ENCODE measurements at places on chromosomes 3 and 15.

DNA sequence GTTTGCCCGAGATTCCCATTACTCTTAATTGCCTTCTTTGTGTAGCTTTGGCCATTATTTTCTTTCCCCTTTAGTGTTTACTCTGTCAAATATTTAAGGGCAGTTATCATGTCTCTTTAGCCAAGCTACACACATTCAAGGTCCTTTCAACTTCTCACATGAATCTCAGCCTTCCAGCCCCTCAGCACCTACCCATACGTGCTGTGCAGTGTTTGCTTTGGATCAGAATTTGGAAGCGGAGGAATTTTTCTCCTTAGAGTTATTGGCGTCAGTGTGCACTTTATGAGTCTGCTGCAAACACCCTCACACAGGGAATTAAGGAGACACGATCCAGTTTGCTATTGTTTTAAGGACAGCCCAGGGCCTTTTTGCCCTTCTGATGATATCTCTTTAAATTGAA lies 231.6 kb downstream of the CACNA2D3 start:
- no peak for DNase-seq
- H3K36me3 ChIP-seq, result no peaks in the 10 kb centered on the region
- no peak overlapping the region for H3K4me3 ChIP-seq

- no peak overlapping the region for H3K27ac ChIP-seq
- no peak overlapping the region for H3K4me3 ChIP-seq
- H3K27me3 ChIP-seq, result peaks cover 18% of the 10 kb centered on the region
- H3K4me1 ChIP-seq, result no peaks in the 10 kb centered on the region
- H3K36me3 ChIP-seq, result no peaks in the 10 kb centered on the region
These were observed 10.5 kb upstream of the BUB1B start for GRCh38 chr15:40150163-40150925.

DNA sequence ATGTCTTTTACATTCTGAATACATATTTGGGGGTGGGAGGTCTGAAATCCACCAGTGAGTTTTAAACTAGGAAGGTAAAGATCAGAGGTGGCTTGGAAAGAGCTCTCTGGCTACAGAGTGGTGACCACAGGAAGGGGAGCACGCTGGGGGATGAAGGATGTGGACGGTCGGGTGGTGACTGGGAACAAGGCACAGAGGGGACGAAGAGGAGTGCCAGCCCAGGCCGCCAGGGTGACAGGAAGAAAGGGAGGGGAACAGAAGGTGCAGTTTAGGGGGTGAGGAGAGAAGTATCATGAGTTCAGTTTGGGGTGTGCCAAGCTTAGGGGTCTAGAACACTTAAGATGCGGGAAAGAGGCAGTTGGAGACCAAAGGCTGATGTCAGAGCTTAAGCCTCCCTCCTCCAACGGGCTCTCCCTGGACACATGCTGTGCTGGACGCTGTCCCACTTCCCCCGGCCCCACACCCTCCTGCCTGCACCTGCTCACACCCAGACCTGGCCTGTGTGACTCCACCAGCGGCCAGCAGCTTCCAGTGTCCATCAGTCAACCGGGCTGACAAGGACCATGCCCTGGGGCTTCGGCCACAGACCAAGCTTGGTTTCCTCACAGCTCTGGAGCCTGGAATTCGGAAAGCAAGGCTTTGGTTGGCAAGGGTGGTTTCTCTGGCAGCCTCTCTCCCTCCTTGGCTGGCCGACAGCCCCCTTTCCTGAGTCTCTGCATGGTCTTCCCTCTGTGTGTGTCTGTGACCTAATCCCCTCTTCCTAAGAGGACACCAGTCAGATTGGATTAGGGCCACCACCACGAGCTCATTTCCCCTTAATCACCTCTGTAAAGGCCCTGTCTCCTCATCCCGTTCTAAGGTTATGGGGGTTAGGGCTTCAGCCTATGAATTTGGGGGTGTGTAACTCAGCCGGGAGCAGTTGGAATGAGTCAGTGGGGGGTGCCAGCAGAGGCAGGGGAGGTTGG lies 120.4 kb upstream of the IQSEC1 start:
- H3K36me3 ChIP-seq, result peaks cover 4% of the 10 kb centered on the region
- no peak for DNase-seq
- peaks cover 59% of the 10 kb centered on the region for H3K4me1 ChIP-seq
- peak overlapping the region; percentile 16 for H3K27ac ChIP-seq
- no peak overlapping the region for H3K4me3 ChIP-seq
- peaks cover 8% of the 10 kb centered on the region for H3K27me3 ChIP-seq

- no peaks in the 10 kb centered on the region for H3K4me1 ChIP-seq
- H3K27me3 ChIP-seq, result no peaks in the 10 kb centered on the region
These were observed 52.9 kb downstream of the PGBD4 start for GRCh38 chr15:34154725-34155204.

DNA sequence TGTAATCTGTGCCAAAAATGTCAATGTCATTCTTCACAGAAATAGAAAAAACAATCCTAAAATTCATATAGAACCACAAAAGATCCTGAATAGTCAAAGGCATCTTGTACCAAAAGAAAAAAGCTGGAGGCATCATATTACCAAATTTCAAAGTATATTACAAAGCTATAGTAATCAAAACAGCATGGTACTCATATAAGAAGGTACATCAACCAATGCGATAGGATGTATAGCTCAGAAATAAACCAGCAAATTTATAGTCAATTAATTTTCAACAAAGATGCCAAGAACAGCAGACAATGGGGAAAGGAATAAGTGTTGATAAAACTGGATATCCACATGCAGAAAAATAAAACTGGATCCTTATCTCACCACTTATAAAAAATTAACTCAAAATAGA lies 150.5 kb upstream of the PRICKLE2 start:
- H3K4me3 ChIP-seq, result no peak overlapping the region
- H3K36me3 ChIP-seq, result no peaks in the 10 kb centered on the region
- no peaks in the 10 kb centered on the region for H3K4me1 ChIP-seq
- no peaks in the 10 kb centered on the region for H3K27me3 ChIP-seq
- DNase-seq, result no peak

DNA sequence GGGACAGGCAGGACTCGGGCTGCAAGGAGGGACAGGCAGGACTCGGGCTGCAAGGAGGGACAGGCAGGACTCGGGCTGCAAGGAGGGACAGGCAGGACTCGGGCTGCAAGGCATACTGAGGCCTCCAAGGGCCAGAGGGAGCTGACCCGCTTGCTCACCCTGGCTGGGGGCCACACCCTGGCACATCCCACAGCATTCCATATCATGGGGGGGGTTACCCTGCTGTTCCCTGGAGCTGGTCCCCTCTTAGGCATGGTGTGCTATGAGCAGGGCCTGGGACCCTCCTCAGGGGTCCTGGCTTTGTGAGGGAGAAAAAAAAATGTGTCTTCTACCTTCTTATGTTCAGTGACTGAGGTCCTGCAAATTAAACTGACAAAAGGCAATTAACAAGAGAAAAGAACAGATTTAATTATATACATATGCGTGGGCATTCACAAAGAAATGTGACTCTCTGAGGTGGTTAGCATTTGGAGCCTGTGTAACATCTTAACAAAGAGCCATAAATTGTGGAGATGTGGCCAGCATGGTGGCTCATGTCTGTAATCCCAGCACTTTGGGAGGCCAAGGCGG lies 97.6 kb upstream of the ALDH1A3 start:
- DNase-seq, result no peak
- H3K36me3 ChIP-seq, result no peaks in the 10 kb centered on the region
- no peaks in the 10 kb centered on the region for H3K27me3 ChIP-seq
- H3K4me1 ChIP-seq, result no peaks in the 10 kb centered on the region

GRCh38 chr3:144028798-144029411 lies 57.3 kb downstream of the DIPK2A start:
- peaks cover 3% of the 10 kb centered on the region for H3K27me3 ChIP-seq
- no peak overlapping the region for H3K27ac ChIP-seq
- peaks cover 5% of the 10 kb centered on the region for H3K4me1 ChIP-seq
- H3K4me3 ChIP-seq, result no peak overlapping the region
- no peaks in the 10 kb centered on the region for H3K36me3 ChIP-seq
- DNase-seq, result no peak

GRCh38 chr15:97457203-97457847 lies 503.2 kb upstream of the ARRDC4 start:
- H3K4me1 ChIP-seq, result no peaks in the 10 kb centered on the region
- H3K36me3 ChIP-seq, result no peaks in the 10 kb centered on the region
- no peak overlapping the region for H3K4me3 ChIP-seq

DNA sequence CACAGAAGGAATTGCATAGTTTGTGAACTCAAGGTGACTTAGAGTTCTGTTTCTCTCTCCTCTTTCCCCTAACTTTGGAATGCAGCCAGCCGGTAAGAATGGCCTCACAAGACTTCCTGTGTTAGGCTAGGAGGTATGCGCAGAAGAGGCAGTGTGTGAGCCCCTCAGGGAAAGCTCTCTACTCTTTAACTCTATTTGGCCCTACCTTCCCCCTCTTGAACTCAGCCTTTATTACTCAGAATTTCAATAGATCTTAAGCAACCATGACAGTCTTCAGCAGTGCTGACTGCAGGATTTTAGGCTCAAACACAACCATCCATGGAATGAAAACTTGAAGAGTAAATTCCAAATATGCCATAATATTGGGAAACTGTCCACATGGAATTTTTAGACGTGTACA lies 209.5 kb downstream of the DTWD1 start:
- no peak overlapping the region for H3K4me3 ChIP-seq
- no peaks in the 10 kb centered on the region for H3K4me1 ChIP-seq
- no peaks in the 10 kb centered on the region for H3K36me3 ChIP-seq
- DNase-seq, result no peak
- no peaks in the 10 kb centered on the region for H3K27me3 ChIP-seq
- H3K27ac ChIP-seq, result no peak overlapping the region

- H3K27me3 ChIP-seq, result peaks cover 4% of the 10 kb centered on the region
- H3K36me3 ChIP-seq, result no peaks in the 10 kb centered on the region
- H3K4me3 ChIP-seq, result no peak overlapping the region
- DNase-seq, result no peak
These were observed 61.0 kb upstream of the BBX start for GRCh38 chr3:107461721-107462120.

GRCh38 chr3:50150863-50151686 lies 4.0 kb upstream of the SEMA3F start:
- H3K4me3 ChIP-seq, result no peak overlapping the region
- no peak overlapping the region for H3K27ac ChIP-seq
- peaks cover 4% of the 10 kb centered on the region for H3K4me1 ChIP-seq
- no peaks in the 10 kb centered on the region for H3K36me3 ChIP-seq

DNA sequence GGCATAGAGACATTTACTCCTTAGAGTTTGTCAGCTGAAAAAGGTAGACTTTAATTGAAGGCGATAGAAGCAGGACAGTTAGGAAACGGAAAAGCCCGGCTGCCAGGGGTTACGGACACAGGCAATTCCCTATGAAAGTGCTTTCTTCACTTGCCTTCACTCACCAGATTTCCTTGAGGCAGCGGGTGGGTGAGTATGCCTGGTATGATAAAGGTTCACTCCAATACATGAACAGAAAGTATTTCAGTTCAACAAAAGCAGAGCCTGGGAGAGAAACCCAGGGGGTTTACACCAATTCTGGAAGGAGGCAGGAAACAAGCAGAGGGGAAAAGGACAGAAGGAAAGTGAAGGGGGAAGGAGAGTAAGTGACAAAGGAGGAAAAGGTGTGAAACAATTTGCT lies 53.9 kb downstream of the QTRT2 start:
- DNase-seq, result no peak
- H3K27me3 ChIP-seq, result peaks cover 8% of the 10 kb centered on the region
- H3K36me3 ChIP-seq, result no peaks in the 10 kb centered on the region
- no peak overlapping the region for H3K4me3 ChIP-seq
- H3K27ac ChIP-seq, result no peak overlapping the region
- no peaks in the 10 kb centered on the region for H3K4me1 ChIP-seq

DNA sequence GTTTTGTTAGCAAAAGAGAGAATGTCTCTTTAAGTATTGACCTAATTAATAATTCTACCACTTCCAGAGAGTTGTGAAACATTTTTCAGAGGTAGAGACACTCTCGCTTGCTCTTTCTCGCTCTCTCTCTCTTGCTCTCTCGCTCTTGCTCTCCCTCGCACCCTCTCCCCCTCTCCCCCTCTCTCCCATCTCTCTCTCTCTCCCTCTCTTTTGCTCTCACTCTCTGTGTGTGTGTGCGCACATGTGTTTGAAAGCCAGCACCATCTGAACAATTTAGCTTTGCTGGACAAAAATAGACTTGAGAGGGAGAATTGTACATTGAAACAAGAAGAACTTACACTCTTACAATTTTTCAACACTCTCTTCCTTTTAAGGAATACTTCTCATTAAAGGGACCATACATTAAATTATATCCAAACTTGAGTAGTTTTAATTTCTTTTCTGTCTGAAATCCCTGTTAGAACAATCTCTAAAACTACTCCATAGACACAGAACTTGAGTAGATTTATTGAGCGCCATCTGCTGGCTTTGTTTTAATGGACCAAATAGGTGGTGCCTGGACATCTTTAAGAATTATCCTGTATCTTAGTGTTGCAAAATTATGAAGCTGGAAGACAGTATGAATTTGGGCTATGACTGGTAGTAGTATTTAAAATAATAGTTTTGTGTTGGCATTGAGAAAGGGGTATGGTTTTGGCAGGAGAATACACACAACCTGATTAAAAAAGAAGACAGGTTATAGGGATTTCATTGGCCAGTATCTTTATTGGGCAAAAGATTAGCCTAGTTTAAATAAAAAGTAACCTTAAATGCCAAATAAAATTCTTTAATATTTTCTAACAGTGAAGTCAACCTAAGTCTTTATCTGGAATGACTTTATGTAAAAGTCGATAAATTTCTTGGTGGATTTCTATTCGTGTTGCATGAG lies 124.6 kb downstream of the AKAP13 start:
- H3K27ac ChIP-seq, result peak overlapping the region; percentile 28
- H3K4me3 ChIP-seq, result no peak overlapping the region
- H3K4me1 ChIP-seq, result peaks cover 10% of the 10 kb centered on the region
- no peaks in the 10 kb centered on the region for H3K36me3 ChIP-seq
- peak; percentile 66 for DNase-seq

DNA sequence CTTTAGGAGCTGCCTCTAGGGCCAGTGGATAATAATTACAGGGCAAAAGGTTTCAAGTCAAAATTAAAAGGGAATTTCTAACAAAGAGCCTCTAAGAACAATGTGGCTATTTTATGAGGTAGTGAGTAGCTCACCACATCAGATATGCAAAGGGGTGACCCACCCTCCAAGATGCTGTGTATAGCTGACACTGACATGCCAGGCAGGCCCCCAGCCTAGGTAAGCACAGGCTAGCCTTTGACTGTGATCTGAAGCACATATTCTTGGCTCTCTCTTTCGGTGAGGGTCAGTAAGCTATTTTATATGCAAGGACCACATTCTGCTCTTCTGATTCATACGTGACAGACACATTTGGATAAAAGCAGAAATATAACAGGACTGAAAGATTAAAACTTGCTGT lies 2.8 kb upstream of the THSD4 start:
- H3K36me3 ChIP-seq, result no peaks in the 10 kb centered on the region
- peaks cover 16% of the 10 kb centered on the region for H3K27me3 ChIP-seq
- no peak for DNase-seq
- peaks cover 9% of the 10 kb centered on the region for H3K4me1 ChIP-seq
- no peak overlapping the region for H3K27ac ChIP-seq

- H3K36me3 ChIP-seq, result no peaks in the 10 kb centered on the region
- DNase-seq, result no peak
- no peaks in the 10 kb centered on the region for H3K27me3 ChIP-seq
- no peak overlapping the region for H3K4me3 ChIP-seq
- H3K4me1 ChIP-seq, result no peaks in the 10 kb centered on the region
- no peak overlapping the region for H3K27ac ChIP-seq
These were observed 85.0 kb upstream of the PDZRN3 start for GRCh38 chr3:73709712-73710111.
